ENCODE measurements at places on chromosomes 6 and 20.

DNA sequence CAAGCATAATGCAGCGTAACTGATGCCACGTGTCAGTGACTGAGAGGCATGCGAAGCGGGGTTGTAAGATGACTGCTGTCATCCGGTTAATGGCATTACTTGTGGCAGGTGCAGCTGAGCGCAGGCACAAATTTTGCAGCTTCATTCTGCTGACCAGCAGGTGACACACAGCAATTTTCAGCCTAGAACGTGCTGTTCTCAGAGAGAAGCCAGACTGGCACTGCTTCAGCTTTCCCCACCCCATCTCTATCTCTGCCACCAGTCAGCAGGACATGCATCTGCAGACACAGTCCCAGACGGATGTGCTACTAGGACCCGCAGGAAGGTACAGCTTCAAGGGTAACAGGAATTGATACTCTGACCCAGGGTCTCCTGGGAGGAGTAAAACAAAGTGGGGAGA is 221.8 kb downstream of the KIF16B start:
- DNase-seq = no peak

DNA sequence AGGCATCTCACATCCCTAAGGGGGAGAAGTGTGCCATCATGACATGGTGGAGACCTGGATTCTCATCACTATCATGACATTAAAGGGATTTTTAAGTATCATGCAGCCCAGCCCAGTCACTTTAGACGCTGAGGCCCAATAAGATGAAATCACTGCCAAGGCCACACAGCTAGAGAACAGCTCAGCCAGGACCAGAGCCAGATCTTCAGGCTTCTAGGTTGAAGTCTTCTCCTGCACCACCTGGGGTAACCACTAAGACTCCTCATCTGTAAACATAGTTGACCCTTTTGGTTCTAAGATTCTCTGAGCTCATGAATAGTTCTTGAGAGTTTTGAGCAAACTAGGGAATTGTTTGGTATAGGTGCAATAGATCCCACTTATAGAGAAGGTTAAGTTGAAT is 125.1 kb downstream of the TCP11 start:
- no peak for DNase-seq

GRCh38 chr6:1296542-1296941 is 15.4 kb upstream of the FOXQ1 start:
- no peak for DNase-seq

DNA sequence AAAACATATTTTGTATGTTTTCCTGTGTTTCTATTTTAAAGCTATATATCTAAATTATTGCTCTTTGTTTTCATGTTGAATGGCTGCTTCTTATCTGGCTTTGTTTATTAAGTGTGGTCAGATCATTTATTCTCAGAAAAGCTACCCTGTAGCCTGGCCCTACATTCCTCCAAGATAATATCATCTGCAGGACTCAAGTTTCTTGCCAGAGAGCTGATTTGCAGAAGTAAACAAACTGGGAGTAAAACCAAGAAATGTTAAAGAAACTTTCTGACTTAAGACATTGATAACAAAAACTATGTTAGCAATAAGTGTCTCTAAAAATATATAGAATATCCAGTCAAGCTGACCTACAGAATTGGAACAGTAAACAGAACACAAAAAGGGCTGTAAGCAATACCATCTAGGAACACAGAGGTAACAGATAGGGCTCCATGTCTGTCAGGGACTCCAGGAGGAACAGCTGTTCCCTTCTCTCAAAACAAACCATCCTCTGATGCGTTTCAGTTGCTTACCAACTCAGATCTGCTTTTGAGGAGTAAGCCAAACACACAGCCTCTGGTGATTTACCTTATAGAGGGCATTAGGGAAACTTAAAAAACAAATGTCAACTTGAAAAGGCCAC is 17.5 kb upstream of the CEP85L start:
- DNase-seq = no peak

- DNase-seq = no peak
Observed at GRCh38 chr6:162750776-162751175, 23.0 kb downstream of the PACRG start.

DNA sequence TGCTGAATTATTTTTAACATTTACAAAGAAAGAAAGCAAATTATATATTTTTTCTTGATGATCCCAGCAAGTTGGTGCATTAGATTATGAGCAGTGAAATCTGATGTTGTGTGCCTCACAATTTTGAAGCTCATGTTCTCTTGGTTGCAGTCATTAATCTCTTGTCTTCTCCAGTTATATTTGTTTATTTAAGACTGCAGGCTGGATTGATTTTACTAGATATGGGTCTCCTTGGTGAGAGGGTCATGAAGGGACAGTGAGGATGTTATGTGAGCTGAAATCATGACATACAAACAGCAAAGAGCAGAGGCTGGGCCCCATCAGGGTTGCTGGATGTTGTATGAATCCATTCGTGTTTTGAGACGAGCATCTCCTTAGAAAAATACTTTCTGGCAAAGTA is 64.2 kb upstream of the AKIRIN2 start:
- DNase-seq = no peak

DNA sequence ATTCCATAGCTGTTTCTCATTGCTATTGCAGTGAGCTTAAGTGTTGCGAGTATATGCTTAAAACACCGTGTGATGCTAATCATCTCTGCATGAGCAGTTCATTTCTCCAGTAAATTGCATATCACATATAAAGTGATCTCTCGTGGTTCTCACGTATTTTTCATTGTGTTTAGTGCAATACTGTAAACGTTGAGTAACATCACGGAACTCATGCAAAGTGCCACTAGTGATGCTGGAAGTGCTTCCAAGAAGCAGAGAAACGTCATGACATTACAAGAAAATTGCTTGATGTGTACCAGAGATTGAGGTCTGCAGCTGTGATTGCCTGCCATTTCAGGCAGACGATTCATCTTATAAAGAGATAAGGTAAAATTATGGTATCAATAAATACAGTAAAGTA is 830.4 kb downstream of the GRIK2 start:
- DNase-seq = no peak

DNA sequence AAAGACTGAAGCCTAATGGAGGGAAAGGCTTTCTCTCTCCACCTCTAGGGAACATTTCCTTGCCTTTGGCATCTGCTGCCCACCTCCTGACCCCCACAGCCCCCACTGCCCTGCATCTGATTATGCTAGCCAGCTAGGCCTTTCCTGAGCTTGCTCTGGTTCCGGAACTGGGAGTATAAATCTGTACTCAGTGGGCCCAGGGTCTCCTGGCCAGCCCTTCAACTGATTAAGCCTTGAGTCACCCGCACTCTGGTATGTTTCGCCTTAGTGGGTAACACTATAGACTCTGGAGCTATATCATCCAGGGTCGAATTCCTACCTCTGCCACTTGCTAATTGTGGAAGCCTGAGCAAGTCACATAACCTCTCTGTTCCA is 45.6 kb upstream of the RIPOR2 start:
- no peak for DNase-seq

- DNase-seq = no peak
Observed at GRCh38 chr20:32395066-32395465, 36.9 kb downstream of the ASXL1 start.

DNA sequence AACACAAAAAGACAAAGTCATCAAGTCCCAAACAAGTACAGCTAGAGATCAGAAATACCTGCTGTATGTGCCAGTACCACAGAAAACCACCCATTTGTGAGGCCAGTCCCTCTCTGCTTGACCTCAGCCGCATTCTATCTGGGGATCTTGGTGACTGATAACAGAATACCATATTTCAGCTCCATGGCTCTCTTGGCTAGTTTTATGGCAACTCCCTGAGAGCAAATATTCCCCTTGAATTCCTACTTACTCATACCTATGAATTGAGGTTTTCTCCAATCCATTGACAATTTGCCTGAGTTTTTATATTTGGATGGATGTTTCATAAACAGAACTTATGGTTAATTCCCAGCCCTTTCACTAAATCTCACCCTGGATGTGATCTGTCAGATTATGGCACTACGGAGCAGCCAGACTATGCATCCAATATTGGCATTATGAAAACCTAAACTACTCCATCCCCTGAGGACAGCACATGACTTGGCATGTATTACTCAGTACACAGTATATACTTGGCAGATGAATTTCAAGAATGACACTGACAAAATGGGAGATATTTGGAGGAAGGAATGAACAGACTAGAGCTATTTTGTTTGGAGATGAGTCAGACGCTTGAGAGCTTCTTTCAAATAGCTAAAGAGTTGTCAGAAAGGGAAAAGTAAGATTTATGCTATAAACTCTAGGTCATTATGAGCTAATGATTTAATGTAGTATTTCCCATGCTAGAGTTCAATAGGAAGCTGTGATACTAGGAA is 95.7 kb downstream of the PRDM1 start:
- DNase-seq = no peak

GRCh38 chr6:73030257-73030656 is 195.0 kb downstream of the KHDC1L start:
- no peak for DNase-seq

DNA sequence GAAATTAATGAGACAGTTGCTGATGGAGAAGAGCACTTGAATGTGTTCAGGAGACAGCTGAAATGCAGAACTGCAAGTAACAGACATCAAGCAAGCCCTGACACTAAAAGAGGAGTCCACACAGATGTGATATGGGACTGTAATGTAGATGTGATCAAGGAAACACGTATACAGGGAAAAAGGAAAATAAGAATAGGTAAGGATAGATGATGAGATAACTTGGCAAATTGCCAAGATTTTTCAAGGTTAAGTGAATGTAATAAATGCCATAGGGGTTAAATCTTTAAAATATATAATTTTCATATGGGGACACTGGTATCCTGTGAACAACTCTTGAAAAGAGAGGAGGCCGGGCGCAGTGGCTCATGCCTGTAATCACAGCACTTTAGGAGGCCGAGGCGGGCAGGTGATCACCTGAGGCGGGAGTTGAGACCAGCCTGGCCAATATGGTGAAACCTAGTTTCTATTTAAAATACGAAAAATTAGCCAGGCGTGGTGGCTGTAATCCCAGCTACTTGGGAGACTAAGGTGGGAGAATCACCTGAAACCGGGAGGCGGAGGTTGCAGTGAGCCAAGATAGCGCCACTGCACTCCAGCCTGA is 7.2 kb upstream of the SNX14 start:
- no peak for DNase-seq

- no peak for DNase-seq
Observed at GRCh38 chr6:157172231-157172701, 151.1 kb downstream of the TMEM242 start.

DNA sequence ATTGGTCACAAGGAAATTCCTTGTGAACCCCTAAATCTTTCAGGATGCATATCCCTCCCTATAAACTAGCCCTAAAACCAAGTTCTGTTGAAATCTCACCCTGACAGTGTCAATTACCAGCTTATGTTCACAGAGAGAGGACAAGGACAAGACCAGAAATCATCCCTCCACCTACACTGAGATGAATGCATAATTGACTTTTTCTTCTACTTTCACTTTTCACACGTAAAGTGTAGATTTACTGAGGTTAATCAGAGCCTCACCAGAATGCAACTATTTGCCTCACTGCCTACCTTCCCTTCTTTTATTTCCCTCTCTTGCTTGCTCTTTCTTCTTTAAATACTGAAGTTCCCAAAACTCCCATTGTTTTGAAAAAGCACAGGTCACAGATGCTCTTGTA is 15.3 kb upstream of the NKAIN2 start:
- DNase-seq = no peak

GRCh38 chr6:41053041-41053440 is at the start of gene APOBEC2:
APOBEC2 (plus strand) TSS chr6:41053202; CDS start chr6:41053348, 146 bp downstream.
- DNase-seq = no peak

DNA sequence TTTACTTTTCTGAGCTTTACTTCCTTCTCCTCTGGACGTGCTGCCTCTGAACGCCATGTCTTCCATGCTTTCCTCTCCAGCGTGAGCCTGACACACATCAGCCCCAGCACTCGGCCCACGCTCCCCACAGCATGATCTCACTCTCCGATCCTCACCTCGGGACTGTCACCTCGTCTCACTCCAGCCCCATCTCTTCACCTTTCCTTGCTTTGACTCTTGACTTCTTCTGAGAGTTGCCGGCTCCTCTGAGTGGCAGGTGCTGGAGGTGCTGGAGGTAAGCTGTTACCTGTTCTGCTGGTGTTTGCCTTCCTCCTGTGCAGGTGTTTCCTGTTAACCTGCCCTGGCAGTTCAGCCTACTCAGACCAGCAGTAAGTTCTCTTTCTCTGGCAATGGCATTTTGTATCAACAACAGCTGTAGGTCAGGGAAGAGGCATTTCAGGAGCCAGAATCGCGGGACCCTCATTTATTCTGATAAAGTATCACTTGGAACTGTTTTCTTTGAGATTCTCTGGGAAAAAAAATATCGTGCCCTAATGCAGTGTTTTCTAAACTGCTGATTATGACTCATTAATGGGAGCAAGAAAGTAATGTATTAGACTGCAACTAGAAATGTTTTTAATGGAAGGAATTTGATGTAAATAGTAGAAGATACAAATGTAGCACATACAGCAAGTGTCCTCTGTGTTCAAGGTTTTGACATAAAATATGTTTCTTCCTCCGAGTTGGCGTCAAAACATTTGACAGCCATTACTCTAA is 106.5 kb downstream of the ARID1B start:
- DNase-seq = no peak

- no peak for DNase-seq
Observed at GRCh38 chr6:98687752-98688151, 146.6 kb upstream of the POU3F2 start.

- DNase-seq = no peak
Observed at GRCh38 chr6:145349950-145350510, 385.3 kb downstream of the EPM2A start.

GRCh38 chr6:153511896-153512496 is 380.9 kb upstream of the RGS17 start:
- DNase-seq = no peak

GRCh38 chr6:135176058-135176457 is 5.0 kb upstream of the MYB start:
- no peak for DNase-seq

DNA sequence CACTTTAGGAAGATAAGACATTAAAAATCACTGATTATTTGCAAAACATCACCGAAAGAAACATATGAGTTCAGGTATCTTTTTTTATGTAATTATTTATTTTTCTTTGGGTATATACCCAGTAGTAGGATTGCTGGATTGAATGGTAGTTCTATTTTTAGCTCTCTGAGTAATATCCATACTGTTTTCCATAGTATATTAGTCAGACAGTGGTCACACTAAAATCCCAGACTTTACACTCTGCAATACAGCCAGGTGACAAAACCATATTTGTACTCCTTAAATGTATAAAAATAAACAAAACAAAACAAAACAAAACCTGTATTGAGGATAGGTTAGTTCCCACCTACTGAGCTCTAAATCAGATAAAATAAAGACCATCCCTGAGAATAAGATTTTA is 1024.3 kb upstream of the EYS start:
- no peak for DNase-seq

Data from stimulated activated CD8-positive, alpha-beta memory T cell treated with anti-CD3 and anti-CD28 coated beads, Interleukin-2, amount 100 ng/mL, for 48 hours (primary cell).